ENCODE measurements at places on chromosomes 2 and 18.

- no peak for DNase-seq
Measured at GRCh38 chr2:112149194-112149593, 11.0 kb downstream of the FBLN7 start.

DNA sequence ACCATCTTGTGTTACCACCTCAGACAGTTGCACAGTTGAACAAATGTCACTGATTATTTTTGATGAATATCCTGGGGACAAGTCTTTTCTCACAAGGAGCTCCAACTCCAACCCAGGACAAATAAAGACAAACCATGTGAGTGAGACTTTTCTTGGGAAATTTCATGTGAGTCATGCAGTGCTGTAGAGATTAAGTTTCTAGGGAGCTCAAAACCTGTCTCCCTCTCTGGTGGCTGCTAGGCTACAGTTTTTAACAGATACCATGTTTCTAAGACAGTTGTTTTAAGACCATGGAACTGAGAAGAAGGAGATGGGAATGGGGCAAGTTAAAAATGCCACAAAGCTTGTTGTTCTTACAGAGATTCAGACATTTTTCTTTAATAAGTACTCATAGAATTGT lies 255.5 kb downstream of the RIT2 start:
- no peak for DNase-seq

GRCh38 chr2:10534514-10535250 lies 86.6 kb upstream of the ODC1 start:
- DNase-seq: peak; percentile 64

- DNase-seq: no peak
Measured at GRCh38 chr18:70507970-70508369, 219.1 kb downstream of the SOCS6 start.

- DNase-seq: no peak
Measured at GRCh38 chr18:48413342-48413741, 4.2 kb upstream of the ZBTB7C start.

- no peak for DNase-seq
Measured at GRCh38 chr2:165274698-165275097, 35.5 kb downstream of the SCN2A start.
